ENCODE measurements at places on chromosomes 7 and 10.
A peak's percentile ranks its signal among the peaks of the same experiment; 100 is the strongest.

DNA sequence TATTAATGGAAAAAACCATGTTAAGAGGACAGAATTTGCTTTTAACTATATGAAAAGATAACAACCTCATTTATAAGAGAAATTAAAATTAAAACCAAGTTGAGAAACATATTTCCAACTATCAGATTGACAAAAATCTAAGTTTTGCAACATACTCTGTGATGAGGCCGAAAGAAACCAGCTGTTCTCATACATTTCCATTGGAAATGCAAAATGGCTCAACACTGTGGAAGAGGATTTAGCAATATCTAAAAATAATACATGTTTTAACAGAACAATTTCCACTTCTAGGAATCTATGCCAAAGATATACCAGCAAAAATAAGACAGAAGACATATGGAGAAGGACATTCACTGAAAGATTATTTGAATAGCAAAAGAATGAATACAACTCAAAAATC is 268.8 kb downstream of the DYNC1I1 start:
- no peak for DNase-seq

DNA sequence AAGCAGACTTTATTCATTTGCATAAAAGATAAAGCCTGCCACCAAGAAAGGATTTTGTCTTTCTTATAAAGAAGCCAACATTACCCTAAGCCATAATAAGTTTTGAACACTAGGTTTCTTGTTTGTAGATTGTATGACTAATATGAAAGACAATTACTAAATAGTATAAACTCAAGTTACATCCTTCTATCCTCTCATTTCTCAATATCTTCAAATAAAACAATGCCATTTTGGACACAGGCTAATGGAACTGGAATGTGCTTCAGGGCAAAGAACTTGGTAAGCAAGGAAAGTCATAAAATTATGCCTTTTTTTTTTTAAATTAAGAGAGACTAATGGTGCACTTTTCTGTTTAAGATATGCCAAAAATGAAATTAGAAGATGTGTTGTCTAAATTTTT is 137.7 kb downstream of the DKK1 start:
- DNase-seq = no peak

DNA sequence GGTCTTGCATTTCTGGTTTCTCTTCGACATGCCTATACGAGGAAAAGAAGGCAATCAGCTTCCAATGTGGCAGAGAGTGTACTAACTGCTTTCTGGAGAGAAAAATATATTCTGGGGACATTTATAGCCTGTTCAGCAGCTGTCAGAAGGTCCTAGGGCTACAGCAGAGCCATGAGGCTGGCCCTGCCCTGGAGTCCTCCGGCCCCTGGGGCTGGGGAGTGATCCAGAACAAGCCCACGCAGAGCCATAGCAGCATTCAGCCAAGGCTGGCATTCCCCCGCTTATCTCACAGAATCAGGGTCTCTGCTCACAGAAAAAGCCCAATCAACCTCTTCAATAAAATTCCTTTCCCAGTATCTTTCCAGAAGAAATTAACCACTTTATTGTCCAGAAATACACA is 48.9 kb downstream of the FZD1 start:
- DNase-seq = no peak

GRCh38 chr10:97511711-97512440 is 13.2 kb downstream of the UBTD1 start:
- DNase-seq = no peak

DNA sequence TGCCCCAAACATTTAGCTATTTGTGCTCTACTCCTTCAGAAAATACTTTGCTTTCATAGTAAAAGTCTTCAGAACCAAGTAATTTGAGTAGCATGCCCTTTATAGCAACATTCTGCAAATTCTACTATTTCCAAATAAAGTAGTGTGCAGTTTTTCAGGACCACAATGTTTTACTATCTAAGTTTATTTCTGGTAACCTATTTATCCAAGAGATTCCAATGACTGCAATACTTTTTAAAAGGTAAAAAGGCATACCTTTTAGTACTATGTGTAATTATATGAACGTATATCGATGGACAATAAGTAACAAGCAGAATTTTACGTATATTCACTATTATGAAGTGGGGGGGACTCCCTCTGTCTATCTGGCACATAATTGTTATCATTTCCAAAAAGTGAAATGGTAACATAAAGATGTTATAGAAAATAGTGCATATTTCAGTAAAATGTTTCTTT is 6.9 kb upstream of the CAV2 start:
- no peak for DNase-seq

GRCh38 chr10:69359148-69359547 is 57.6 kb downstream of the TACR2 start:
- peak; percentile 76 for DNase-seq

DNA sequence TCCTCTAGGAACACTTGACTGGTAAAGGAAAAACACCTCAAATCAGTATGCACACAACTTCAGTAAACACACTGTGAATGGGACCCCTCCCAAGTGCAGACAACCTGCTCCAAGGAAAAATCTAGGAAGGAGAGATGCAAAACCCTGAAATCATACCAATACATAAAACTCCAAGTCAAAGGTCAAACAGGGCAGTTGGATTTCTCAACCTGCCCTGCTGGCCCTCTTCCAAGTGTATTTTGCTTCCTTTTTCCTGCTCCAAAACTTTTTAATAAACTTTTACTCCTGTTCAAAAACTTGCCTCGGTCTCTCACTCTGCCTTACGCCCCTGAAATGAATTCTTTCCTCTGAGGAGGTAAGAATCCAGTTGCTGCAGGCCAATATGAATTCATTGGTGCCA is 665.1 kb downstream of the SORCS1 start:
- DNase-seq = no peak

- DNase-seq = no peak
These were observed 682.7 kb upstream of the FZD8 start for GRCh38 chr10:36324831-36325230.

GRCh38 chr10:125409756-125410155 is 249.4 kb upstream of the CTBP2 start:
- no peak for DNase-seq
